ENCODE measurements at places on chromosomes 7 and 10. TPM values are rescaled to one million over a fixed set of nuclear protein-coding genes. Genes with fewer than 3 reads are reported as not detected.

Gene UTF1
- not detected for polyA plus RNA-seq

Gene GIMAP7
- polyA plus RNA-seq, result not detected

Gene AS3MT
- polyA plus RNA-seq, result 3.0 TPM

Gene AGAP6
- polyA plus RNA-seq, result 10.5 TPM

Gene RBM28
- 14.8 TPM for polyA plus RNA-seq

Gene CNPY1
- not detected for polyA plus RNA-seq

Gene ZC3HAV1L
- 7.6 TPM for polyA plus RNA-seq

Gene UNC5B
- polyA plus RNA-seq, result 17.5 TPM

Gene LIPN
- not detected for polyA plus RNA-seq

Gene HMX3
- not detected for polyA plus RNA-seq

Gene SAMD9
- 6.8 TPM for polyA plus RNA-seq

Gene SCIN
- 0.17 TPM for polyA plus RNA-seq

Gene GDF10
- not detected for polyA plus RNA-seq

Gene SAMD9L
- polyA plus RNA-seq, result 4.8 TPM

Gene DENND2A
- polyA plus RNA-seq, result 3.3 TPM

DNA sequence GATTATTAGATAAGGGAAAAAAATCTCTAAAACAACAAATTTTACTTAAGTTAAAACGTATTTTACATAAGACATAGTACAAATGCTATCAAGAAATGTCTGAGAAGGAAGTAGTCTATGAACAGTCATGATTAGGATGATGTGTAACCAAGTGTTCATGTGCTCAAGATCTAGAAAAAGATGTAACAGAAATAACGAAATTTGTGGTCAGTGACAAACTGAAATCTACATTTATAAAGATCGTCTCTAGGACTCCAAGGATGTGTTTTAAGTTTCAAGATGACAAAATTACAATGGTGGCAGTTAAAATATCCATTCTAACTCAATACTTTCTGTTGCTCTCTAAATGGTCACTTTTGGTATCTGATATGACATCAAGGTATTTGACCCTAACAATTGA is 17.2 kb downstream of the PPP3CB start:
- DNase-seq, result no peak

- DNase-seq, result no peak
Measured at GRCh38 chr10:93034426-93034825, 26.2 kb upstream of the CYP26C1 start.

GRCh38 chr10:70227548-70228320 is 5.5 kb downstream of the PPA1 start:
- DNase-seq, result no peak

DNA sequence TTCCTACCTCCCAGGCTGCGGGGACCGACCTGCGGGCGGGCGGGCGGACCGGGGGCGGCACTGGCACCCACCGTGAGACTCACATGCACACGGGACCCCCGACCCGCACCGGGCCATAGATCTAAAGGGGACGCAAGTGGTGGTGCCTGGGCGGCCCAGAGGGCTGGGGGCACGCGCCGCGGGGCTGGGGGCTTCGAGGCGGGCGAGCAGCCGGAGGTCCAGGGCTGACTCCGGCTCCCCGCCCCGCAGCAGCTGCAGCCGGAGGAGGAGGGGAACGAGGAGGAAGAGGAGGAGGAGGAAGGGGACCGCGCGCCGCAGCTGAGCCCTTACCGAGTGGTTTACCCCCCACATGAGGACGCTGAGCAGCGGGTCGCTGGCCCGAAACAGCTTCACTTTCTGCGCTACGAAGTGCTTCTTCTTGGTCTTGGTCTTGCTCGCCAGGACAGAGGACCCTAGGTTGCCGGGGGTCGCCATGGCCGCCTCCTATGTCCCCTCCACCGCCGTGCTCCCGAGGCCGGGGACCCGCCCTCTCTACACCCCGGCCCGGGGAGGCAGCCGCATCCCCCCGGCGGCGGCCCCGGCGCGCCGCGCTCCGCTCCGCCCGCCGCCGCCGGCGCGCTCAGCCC is 412 bp downstream of the PIP4K2A start:
- no peak for DNase-seq

DNA sequence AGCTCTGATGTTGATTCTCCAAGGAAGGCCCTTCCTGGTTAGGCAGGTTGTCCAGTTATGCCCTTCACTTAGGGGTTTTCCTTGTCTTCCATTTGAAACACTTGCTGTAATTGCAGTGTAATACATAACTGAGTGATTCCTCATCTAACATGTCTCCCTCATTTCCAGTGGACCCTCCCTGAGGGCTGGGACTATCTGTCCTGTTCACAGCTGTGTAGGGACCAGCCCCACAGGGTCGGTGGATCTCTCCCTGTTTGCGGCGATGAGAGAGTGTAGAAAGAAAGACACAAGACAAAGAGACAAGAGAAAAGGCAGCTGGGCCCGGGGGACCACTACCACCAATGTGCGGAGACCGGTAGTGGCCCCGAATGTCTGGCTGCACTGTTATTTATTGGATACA is 135.9 kb upstream of the EEPD1 start:
- DNase-seq, result no peak

DNA sequence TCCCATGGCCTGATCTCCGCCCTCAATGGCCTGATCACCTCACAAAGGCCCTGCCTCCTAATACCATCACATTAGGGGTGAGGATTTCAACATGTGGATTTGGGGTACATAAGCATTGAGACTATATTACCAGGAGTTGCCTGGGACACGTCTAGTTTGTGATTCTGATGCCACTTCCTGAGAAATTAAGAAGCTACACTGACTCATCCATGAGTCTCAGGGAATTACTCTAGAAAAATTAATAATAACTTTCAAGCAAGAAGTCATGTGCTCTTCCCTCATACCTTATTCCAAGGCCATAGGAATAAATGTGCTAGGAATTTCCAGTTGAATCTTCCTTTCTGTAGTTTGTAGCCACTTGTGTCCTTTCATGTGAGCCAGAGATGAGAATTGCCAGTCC is 519.3 kb upstream of the MKI67 start:
- no peak for DNase-seq

DNA sequence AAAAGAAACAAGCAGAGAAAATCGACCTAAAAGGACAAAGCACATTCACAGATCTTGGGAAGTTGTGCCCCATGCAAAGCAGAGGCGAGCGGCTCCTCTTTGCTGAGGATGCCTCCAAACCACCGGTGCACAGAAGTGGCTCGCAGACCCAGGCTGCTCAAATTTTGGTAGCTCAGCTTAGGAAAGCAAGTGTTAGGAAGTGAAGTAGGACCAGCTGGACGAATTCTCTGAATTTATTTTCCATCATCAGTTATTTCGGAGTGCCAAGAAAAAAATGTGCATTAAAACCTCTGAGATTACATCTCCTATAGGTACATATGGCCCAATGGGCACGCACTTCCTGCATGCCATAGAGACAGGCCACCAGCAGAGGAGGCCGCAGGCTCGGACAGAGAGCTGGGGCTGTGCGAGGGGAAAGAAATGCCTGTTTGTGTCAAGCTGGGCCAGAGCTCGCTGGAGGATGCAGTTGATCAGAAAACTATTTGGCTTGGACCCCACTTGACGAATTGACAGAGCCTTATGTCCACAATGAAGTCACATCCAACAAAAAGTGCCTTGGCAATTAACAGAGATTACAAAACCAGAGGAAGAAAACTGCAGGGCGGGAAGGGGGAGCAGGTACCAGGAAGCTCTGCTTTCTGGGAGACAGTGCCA is 122.3 kb upstream of the LYZL2 start:
- DNase-seq, result no peak

- DNase-seq, result no peak
Measured at GRCh38 chr10:36443233-36443632, 682.2 kb upstream of the ANKRD30A start.

- no peak for DNase-seq
Measured at GRCh38 chr7:108515630-108516029, 10.3 kb downstream of the PNPLA8 start.

DNA sequence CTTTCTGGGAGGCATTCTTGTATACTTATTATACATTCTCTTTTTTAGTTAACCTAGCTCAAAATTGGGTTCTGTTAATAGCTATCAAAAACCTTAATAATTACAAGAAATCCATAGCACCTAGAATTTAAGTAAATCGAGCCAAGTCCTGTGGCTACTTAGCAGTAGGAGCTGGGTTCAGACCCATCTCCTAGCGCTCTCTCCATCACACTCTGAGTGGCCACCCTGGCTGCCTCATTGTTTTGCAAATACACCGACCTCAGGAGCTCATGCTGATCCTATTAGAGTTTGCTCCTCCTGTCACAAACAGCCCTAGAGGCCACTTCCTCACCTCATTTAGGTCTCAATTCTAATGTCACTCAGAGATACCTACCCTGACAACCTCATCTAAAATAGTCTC is 46.2 kb upstream of the OSBPL3 start:
- no peak for DNase-seq

DNA sequence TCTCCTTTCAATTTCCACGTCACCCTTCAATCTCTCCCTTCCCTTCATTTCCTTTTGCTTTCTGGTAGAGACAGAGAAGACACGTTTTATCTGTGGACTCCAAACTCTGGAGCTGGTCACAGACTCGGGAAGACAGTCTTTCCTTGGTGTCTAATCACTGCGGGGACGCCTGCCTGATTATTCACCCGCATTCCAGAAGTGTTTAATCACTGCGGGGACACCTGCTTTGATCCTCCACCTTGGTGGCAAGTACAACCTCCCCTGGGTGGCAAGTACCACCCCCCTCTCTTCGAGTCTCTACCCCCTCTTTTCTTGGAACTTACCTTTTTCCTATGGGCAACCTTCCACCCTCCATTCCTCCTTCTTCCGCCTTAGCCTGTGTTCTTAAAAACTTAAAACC is 15.3 kb upstream of the LRRC61 start:
- DNase-seq, result no peak

- DNase-seq, result no peak
Measured at GRCh38 chr10:66982792-66983474, 57.1 kb downstream of the LRRTM3 start.

GRCh38 chr10:62166331-62167131 is 102.1 kb downstream of the RTKN2 start:
- DNase-seq, result peak; percentile 95

GRCh38 chr7:14023838-14024237 is 34.4 kb upstream of the ETV1 start:
- no peak for DNase-seq

DNA sequence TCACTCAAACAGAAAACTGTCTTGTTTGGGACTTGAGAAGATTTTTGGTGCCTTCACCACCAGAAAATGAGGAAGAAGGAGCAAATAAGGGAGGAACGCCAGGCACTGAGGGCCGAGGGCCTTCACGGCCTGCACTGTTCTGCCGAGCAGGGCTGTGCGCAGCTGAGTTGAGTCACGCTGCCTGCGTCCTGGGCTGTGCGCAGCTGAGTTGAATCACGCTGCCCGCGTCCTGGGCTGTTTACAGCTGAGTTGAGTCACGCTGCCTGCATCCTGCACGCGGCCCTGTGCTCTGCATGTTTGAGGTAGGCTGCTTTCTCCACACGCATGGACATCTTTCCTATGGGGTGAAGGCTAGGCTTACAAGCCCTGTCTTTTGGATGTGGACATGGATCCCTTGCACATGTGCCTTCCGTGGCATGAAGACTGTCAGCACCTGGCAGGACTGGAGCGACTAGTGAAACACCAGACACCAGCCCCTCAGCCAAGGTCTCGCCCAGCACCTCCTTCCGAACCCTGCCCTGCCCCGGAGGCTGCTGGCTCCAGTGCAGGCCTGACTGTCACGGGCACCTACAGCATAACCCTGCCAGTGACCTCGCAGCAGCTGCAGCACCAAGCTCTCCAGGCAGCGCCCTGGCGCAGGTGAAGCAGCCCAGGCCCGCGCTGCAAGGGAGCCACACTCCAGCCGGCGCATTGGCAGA is 96.7 kb downstream of the HTR5A start:
- peak; percentile 90 for DNase-seq

DNA sequence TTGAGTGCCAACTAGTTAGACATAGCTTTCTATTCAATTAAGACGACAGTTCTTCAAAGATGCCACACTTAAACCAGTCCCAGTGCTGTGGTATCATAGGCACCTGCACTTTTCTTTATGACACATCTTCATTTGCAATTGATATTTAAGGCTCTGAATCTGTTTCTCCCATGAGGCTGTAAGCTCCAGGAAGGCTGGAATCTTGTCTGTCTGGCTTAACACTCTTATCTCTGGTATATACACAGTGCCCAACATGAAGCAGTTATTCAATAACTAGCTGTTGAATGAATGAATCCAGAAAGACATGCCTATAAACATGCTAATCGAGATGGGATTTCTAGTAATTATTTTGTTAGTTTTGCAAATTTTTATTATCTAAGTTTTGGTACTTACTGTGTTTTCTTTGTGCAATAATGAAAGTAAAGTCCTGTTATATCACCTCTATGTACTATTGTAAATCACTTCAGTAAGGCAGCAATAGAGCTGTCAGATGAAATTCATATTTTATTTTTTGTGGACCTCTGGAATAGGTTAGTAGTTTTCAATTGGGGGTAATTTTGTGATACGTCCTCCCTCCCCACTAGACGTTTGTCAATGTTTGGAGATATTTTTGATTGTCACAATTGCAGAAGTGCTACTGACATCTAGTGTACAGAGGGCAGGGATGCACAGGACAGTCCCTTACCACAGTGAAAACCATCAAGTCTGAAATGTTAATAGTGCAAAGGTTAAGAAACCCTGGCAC is 51.3 kb upstream of the STEAP4 start:
- DNase-seq, result no peak

- DNase-seq, result no peak
Measured at GRCh38 chr10:115980470-115980869, 292.5 kb downstream of the GFRA1 start.

DNA sequence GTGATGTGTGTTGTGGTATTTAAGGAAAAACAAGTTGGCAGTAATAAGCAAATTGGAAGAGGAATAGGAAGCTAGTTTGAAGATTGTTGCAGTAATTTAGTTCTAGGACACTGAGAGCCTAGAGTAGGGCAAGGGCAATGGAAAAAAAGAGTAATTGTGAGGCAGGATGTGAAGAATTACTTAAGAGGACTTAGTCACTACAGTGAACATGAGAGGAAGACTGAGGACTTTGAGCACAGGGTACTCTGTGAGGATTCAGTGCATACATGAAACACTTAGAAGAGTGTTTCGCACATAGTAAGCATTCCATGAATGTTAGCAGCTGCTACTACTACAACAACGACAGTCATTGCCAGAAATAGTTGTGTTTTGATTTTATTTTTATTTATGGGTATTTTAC is 30.9 kb upstream of the DKK1 start:
- DNase-seq, result no peak

DNA sequence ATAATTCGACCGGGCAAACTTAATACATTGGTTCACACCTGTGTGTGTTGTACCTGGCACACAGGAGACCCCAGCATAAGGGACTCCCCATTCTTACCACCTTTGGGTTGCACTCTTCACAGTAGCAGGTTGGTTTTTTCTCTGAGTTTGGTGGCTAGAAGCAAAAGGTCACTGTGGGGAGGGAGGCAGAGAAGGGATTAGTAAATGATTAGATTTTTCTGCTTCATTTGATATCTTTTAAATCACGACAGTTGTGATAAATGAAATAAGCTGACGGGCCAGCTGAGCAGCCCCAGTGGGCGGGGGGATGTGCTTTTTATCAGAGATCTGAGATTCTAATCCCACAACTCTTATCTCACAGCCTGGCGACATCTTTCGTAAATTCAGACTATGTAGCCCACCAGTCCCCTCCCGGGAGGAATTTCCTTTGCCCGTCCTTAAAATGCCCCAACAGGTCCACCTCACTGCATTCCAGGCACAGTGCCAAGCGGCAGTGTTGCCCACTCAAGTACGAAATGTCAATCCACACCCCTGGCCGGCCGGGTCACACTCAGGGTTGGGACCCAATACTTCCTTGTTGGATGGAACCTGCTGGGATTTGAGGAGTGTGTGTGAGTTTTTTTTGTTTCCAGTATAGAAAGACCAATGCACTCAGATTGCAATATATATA is 10.5 kb upstream of the KCP start:
- DNase-seq, result no peak

GRCh38 chr7:37061849-37062559 is 337.7 kb upstream of the AOAH start:
- DNase-seq, result no peak
